ENCODE measurements at places on chromosomes 6 and 20.

DNA sequence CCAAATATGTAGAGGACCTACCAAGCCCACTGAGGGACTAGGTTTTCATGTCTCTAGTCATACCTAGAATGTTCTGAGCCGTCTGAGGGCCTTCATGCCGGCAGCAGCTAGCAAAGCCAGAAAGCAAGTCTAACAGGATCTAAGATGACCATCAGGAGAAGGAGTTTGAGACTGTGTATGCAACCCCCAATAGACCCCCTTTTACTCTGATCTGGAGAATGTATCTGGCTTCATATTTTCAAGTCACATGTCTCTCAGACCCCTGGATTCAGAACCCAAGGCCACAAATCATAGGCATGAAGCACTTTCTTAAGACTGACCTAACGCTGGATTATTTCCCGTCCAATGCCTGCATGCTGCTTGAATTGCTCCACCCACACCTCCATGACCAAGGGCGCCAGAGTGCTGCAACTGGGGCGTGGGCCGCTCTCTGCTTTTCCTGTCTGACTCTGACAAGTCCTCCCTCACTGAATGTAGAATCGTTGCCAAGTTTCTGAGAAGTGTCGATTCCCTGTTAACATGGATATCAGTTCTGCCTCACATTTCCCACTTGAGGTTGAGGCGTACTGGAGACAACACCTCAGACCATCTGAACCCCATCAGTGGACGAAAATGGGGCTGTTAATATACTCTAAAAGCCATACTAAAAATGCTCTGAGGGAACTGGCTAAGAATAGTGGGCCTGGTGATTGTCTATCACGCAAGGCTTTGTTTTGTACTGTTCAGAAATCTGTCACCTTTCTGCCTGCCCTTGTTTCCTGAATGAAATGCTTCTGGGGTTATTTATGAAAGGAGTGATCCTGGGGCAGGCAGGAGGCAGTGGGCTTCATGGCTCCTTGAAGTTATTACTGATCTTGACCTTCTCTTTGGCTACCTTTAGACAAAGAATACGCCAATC lies 23.9 kb upstream of the ASXL1 start:
- no peak for DNase-seq

DNA sequence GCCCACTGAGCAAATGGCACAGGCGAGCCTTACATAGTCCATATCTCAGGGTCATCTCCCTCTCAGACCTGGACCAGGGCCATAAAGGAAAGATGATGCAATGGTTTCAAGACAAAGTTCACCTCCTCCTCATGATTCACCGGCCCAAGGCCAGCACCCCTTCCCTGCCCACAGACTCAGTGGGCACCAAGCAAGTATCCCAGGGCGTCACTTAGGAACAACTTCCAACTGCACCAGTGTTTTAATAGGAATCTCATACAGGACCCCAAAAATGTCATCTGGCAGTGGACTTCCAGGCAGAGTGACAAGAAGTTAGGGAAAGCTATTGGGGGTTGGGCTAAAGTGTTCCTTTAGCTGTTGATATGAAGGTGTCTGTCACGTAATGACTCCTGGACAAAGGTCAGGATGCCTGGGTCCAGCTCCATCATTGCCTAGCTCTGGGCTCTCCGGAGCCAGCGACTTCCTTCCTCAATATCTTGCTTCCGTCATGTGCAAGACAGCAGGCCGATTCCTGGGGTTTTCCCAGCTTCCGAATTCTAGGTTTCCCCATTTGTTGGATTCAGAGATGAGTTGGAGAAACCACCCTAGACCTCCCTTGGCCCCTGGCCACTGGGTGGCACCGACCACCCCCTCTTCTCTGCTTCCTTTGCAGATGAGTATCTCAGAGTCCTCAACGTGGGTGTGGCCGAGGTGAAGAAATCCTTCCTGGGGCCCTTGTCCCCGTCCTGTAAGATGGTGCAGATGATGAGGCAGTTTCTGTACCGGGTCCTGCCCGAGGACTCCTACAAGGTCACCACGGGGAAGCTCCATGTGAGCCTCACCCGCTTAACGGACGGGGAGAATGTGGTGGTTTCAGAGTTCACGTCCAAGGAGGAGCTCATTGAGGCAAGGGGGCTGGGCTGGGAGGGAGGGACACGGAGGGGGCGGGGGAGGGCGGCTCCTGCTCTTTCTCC lies 21.1 kb downstream of the PNPLA1 start:
- no peak for DNase-seq

GRCh38 chr6:11307226-11307625 lies 74.8 kb upstream of the NEDD9 start:
- DNase-seq: no peak

GRCh38 chr20:19947611-19948264 lies 69.4 kb upstream of the NAA20 start:
- no peak for DNase-seq

GRCh38 chr20:5486377-5487054 lies 169.8 kb upstream of the PROKR2 start:
- no peak for DNase-seq

DNA sequence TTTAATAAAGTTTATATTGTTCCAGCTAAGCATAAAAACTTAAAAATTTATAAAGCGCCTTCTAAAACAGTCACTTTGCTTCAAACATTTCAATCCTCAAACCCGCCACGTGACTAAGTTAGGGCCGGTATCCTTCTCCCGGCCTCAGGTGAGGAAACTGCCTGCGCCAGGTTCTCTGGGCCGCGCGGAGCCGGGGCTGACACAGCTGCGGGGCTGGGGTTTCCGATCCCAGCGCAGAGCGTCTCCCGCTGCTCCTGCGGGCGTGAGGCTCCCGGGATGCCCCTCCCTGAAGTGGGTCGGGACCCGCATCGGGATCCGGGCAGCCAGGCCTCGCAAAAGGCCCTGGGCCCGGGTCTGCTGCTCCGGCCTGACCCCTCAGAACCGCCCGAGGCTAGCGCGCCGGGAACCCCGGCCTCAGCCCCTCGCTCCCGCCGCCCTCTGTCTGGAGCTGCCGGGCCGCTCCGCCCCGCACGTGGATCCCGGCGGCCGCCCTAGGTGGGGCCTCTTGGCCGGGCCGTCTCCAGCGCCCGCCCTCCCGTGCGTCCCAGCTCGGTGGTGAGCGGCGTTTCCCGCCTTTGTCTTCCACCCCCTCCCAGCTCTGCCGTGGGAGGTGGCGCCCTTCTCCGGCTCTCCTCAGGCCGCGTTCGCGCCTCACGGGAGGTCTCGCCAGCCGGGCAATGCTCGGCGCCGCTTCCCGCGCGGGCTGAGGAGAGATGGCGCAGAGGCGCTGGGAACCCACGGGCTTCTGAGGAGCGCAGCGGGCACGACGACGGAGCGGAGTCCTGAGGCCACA lies 267.9 kb downstream of the DLL1 start:
- DNase-seq: no peak

DNA sequence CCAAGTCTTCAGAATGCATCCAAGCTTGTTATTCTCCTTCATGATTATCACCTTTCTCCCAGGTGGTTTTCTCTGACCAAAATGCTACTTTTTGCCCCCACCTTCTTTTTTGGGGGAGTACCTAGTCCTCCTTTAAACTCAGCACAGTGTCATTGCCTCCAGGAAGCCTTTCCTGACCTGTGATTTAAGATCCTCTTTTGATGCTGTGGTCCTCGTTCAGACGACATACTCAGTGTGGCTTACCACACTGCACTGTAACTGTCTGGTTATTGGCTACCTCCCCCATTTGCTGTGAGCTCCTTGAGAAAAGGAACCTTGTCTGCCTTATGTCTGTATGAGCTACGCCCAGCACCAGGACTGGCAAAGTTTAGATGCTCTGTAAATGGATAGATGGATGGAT lies 14.6 kb downstream of the SAYSD1 start:
- DNase-seq: no peak

Measured in CMK (cell line).